ENCODE measurements at places on chromosomes 6 and 20. TPM values are rescaled to one million over a fixed set of nuclear protein-coding genes. Genes with fewer than 3 reads are reported as not detected.

Gene SIGLEC1
- total RNA-seq = not detected

Gene TMC2
- total RNA-seq = not detected

Gene BMP2
- total RNA-seq = 17.9 TPM

Gene MACROD2
- total RNA-seq = 6.7 TPM

Gene C6orf163
- total RNA-seq = 4.7 TPM

Gene TAP2
- 49.7 TPM for total RNA-seq

Gene EYA2
- total RNA-seq = 8.1 TPM

Gene TSBP1
- total RNA-seq = not detected

Gene SLC17A1
- 1.2 TPM for total RNA-seq

Gene HSPA1L
- total RNA-seq = 1.9 TPM

DNA sequence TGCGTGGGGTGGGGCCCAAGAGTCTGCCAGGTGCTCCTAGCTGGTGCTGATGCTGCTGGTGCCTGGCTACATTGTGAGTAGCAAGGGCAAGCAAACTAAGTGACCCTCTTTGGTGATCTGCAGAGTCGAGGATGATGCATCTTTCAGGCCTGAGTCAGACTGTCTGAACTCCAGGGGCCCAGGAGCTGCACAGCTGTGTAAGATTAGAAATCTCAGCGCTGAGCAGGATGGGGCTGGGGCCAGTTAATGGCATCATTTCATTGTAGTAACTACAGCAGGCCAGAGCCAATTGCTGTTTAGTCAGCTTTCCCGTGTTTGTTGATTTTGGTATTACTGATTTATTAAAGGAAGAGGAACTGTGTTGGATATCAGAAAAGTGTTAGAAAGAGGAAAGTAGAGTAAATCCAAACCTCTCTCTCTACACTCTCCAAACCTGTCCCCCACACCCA is 365.2 kb downstream of the PAX1 start:
- no peak for DNase-seq

DNA sequence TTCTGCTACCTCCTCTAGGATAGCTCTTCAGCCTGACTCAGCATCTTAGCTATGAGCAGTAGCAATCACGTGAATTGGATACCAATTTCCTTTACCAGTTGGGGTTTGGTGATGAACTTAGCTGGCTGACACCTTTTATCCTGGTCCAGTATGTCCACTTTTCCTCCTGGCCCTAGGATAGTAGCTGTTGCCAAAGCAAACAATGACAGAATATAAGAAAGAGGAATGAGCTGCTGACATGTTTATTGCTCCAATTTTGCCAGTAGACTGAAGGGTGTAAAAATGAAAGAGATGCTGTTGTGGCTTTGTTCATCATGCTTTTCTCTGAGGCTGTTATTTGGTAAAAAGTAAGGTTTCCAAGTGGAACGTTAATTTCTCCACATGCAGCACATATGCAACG is 168.3 kb upstream of the JAG1 start:
- no peak for DNase-seq

- no peak for DNase-seq
Measured at GRCh38 chr20:44532259-44532980, 10.6 kb upstream of the SERINC3 start.

GRCh38 chr6:70337743-70338105 is 34.8 kb upstream of the COL9A1 start:
- no peak for DNase-seq

DNA sequence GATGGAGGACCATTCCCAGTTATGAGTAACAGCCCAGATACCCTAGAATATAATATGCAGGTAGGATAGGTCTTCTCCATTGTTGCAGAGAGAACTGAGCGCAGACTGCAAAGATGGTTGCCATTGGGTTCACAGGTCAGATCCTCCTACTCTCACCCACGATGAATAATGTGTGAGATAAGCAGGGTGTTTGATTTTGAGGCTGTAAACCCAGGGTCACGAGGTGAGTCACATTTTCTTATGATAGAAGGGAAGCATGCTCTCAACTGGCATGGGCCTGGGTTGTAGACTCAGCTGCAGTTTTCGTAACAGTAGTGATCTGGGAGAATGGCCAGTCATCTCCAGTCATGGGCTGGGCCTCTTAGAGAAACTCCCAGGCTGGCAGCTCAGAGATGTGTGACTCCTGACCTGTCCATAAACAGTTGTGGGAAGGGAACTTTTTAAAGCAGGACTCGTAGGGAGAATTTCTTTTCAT is 74.2 kb downstream of the CD164 start:
- DNase-seq = no peak

GRCh38 chr6:50610562-50610961 is 102.8 kb upstream of the TFAP2D start:
- no peak for DNase-seq

DNA sequence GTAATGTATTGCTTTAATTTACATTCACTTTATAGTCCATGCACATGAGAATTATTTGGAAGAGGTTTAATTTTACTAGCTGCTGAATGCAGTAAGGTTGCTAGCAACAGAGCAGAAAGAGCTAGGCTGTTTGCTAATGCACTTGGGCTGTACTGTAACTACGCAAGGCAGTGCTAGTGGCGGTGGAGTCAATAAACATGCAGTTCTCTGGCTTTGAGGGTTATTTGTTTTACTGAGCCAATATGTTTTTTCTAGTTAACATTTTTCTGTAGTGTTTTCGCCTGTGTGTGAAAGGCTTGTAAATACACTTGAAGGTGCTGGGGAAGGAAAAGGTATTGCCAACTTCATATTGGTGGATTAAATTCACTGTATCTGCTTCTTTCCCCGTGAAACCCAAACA is 112.8 kb downstream of the BTBD3 start:
- DNase-seq = no peak

DNA sequence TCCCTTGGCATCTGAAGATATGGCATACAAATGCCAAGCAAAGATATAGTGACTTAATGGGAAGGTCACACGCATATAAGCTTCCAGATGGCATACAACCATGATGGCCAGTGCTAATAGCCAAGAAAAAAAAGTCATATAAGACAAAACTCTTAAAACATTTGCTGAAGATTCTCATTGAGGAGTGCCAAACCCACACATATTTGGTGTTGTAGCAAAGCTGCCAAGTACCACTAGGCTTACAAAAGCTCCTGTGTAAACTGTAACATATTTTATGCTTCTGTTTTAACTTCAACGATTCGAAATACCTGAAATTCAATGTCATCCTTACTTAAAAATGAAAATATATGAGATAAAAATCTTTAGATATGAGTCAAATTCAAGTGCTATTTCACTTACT is 123.0 kb downstream of the HMGCLL1 start:
- no peak for DNase-seq

- DNase-seq = no peak
Measured at GRCh38 chr6:31651602-31652191, 764 bp downstream of the BAG6 start.
